ENCODE measurements at places on chromosomes 7 and 10.

GRCh38 chr10:104233817-104234216 is 1.7 kb upstream of the CFAP43 start:
- DNase-seq: no peak

- DNase-seq: no peak
Measured at GRCh38 chr7:1902231-1902855, 232.3 kb downstream of the ELFN1 start.

DNA sequence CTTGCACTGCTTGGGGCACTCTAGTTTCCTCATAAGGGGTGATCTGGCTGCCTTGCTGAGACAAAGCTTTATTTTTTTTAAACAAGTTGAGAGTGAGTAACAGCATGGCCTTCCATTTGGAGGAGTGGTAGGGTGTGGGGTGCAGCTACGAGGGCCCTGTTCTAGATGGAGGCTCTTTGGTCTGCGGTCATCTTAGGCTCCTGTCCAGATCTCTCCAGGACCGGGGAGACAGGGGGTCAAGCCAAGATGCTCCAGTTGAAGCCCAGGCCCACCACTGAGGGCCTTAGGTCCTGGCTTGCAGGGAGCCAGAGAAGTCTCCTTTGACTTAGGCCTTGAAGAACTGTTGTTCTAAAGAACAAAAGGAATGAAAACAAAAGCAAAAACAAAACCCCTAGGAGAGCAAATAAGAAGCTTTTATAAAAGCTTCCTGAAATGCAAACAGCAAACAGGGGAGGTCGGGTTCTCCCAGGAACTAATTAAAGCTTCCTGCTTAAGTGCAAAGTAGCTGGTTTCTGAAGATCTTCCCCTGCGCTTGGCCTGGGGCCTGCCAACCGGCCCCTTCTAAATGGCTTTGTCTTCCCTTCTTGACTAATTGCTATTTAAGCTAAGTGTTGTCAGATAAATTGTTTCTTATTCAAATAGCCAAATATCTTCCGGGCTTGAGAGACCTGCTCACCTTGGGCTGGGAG is 259.2 kb downstream of the GLRX3 start:
- DNase-seq: no peak

GRCh38 chr10:91745090-91745831 is 53.0 kb upstream of the TNKS2 start:
- no peak for DNase-seq
